ENCODE measurements at places on chromosomes 16 and 17.

DNA sequence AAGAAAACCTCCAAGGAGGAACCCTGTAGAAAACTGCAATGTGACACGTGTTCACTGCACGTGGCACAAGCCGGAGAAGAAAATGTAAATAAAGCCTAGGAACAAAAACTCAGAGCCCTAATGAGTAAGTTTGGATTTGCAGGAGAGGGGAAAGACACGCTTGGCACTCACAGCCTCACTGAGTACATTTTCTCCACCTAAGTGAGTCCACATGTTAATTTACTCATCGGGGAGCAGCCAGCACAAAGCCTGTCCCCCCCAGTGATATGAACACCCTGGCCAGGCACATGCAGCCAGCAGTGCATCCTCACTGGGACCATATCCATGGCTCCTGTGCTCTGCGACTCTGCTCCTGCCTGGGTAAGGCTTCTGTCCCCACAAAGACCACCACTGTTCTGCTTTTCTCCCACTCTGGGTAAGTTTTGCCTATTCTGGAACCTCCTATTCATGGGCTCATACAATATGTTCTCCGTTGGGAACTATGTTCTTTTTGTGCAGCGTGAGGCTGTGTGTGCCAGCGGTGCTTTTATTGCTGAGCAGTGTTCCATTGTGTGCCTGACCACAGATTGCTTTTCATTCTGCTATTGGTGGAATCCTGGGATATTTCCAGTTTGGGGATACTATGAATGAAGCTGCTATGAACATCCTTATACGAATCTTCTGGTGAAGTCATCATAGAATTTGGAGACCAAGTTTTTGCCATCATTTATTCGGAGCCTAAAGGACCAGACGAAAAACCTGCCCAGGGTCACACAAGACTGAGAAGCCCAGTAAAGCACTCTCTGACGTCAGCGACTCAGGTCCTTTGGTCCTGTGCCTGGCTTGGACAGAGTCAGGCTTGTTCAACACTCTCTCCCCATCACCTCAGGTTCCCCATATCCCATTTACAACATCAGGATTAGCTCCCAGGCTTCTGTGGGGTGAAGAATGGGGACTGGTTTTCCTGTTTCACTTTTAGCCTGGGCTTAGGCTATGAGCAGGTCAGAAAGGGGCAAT is 53.3 kb downstream of the RNF112 start:
- DNase-seq: no peak

- DNase-seq: no peak
These were observed 65.9 kb upstream of the SDK2 start for GRCh38 chr17:73710095-73710592.

GRCh38 chr16:75219838-75220237 is 1.1 kb downstream of the CTRB1 start:
- no peak for DNase-seq

DNA sequence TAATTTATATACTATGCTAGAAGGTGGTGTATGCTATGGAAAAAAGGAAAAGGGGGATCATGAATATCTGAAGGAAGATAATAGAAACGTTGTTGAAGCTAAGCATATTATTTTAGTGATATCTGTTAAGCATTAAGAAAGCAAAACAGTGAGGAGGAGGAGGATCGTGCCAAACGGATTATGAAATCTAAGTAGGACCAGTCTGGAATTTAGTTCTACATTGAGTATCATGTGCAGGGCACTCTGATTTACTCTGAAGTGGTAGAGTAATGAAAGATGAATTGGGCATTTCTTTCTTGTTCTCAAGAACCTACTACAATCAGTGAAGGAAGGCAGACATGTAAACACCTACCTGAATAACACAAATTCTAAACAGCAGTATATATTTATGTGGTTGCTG is 195.3 kb downstream of the CYB561 start:
- no peak for DNase-seq

DNA sequence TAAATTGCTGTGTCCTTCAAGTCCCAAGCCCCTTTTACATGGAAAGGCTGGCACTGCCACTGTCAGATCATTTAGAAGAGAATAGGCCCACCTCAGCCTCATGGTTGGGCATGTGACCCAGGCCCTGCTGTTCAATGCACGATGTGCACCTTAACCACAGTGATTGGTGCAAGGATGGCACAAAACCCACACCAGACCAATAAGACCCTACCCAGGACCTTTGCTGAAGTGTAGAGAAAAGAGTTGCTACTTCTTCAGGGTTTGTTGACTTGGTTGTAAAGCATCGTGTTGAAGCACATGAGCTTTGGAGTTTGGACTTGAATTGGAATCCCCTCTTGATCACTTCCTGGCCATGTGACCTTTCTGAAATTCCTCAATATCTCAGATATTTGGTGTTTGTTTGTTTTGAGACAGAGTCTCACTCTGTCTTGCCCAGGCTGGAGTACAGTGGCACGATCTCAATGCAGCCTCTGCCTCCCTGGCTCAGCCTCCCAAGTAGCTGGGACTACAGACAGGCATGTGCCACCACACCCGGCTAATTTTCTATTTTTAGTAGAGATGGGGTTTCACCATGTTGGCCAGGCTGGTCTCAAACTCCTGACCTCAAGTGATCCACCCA is 24.8 kb downstream of the DNAJA2 start:
- DNase-seq: no peak

GRCh38 chr16:628321-629061 is 2.3 kb upstream of the WFIKKN1 start:
- no peak for DNase-seq

DNA sequence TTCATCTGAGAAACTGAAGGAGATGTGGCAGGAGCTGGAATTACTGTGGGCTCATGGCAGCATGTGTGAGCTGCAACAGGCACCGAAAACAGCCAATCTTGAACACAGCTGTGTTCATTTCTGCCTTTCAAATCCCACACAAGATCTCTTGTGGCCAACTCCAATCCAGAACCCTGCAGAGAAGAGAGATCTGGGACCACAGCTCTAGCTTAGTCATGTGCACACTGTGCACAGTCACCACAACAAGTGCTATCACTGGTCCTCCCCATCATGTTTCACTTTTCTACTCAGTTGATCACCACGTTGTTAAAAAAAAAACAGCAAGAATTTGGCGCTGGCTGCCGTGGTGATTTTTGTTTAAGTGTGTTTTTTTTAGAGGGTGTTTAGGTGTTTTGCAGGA is 254.5 kb upstream of the ELAC2 start:
- DNase-seq: no peak

- no peak for DNase-seq
These were observed 19.1 kb upstream of the SP6 start for GRCh38 chr17:47870056-47870455.

GRCh38 chr17:76014100-76014924 is 12.8 kb downstream of the EVPL start:
- DNase-seq: peak; percentile 53

DNA sequence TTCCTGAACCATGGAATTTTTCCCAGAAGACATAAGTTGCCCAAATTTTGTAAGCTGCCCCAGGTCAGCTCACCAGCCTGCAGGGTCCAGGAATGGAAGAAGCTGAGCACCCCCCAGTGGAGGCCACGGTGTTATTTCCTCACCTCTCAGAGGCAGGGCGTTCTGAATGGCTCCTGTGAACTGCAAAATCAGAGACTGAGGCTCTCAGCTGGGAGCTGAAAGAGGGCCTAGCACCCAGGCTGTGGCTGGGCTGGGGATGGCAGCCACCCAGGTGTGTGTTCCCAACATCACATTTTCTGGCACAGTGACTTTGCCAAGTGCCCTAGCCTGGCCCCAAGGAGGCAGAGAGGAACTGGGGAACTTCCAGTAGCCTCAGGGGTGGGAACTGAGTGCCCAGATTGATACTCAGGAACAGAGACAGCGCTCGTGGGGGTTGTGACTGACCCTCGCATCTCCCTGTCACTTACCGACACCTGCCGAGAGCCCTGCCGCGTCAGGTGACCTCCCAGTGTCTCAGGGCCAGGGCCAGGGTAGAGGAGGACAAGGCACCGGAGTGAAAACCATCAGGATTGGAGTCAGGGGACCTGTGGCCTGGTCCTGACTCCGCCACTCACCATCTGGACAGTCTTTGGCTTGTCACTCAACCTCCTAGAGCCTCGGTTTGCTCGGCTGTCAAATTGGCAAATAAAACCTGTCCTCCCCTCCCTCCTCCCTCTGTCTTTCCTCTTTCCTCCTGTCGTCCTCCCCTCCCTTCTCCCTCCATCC is 11.3 kb downstream of the CACNG4 start:
- DNase-seq: no peak

DNA sequence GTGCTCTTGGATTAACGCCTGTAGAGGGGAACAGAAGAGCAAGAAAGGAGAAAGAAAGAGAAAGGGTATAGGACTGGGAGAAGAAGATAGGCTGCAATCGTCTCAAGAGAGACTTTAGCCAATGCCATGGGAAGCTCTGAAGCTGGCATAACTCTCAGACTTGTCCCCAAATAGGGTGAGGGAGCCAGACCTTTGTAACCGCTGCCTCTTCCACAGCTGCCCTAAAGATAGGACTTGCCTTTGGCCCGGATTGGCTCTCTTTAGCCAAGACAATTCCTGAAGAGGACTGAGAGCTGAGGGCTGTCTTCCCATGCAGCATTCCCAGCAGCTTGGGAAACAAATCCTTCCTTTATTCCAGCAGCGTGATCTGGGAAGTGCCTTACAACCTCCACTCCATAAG is 20.8 kb upstream of the MMD start:
- no peak for DNase-seq

DNA sequence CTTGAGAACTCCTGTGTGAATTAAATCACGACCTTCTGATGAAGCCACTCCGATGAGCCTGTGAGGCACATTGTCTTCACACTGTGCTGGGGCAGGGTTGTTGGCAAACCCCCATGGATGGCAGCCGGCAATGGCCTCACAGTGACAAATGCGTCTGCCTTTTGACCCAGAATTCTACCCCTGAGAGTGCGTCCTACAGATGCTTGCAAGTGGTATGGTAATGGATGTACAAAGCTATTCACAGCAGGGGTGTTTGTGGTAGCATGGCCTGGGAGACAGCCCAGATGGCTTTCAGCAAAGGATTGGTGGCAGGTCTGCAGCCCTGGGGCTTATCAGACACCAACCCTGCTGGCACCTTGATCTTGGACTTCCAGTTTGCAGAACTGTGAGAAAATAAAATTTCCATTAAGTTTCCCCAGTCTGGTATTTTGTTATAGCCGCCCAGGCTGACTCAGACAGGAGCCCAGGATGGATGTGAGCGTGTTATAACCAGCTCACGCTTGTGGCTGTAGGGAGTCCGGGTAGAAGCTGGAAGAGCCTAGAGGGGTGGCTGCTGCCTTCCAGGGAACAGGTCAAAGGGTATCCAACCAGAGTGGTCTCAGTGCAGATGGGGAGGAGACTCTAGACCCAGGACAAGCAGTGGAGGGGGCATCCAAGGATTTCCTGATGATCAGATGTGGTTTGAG is 10.1 kb downstream of the AFMID start:
- DNase-seq: no peak

DNA sequence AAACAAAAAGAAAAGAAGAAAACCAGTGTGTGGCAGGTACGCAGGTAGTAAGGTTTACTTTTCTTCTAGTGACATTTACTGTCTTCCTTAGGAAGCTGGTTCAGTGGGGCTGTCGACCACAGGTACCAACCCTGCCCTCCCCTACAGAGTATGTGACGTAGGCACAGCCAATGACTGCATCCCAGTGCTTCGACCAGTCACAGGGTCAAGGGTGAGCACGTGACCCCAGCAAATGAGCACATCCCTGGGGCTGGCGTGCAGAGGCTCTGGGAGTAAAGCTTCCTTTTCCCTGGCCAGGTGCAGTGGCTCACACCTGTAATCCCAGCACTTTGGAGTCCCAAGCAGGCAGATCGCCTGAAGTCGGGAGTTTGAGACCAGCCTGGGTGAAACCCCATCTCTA is 38.9 kb upstream of the PLCG2 start:
- DNase-seq: no peak

DNA sequence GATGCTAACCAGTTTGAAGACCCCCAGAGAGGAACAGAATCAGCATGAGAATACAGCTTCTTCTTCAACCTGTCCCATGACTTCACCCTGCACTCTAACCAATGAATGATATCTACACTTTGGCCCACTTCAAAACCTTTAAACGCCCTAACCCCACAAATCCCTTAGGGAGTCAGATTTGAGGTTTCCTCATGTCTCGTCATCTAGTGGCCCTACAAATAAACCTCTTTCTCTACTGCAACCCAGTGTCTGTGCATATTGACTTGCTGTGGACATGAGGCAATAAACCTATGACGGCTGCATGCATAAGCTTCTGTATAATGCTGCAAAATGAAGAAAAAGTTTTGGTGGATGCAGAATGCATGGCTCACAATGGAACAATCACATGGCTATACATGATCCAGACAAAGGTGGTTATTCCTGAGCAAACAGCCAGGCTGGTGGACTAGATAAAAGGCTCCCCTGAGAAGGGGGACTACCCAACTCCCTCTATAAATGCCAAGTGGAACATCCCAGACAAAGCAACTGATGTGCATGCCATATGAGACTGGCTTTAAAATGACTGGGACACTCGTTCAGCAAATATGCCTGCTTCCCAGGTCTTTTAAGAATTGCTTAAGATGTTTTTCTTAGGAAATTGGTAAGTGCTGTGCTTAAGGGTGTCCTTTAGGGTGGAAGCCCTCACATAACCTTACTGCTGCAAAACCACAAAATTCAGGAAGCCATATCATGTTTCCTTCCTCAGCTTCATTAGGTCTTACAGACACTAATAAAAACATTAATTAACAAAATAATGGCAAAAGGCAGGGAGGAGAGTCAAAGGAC is 12.2 kb downstream of the N4BP1 start:
- DNase-seq: no peak

DNA sequence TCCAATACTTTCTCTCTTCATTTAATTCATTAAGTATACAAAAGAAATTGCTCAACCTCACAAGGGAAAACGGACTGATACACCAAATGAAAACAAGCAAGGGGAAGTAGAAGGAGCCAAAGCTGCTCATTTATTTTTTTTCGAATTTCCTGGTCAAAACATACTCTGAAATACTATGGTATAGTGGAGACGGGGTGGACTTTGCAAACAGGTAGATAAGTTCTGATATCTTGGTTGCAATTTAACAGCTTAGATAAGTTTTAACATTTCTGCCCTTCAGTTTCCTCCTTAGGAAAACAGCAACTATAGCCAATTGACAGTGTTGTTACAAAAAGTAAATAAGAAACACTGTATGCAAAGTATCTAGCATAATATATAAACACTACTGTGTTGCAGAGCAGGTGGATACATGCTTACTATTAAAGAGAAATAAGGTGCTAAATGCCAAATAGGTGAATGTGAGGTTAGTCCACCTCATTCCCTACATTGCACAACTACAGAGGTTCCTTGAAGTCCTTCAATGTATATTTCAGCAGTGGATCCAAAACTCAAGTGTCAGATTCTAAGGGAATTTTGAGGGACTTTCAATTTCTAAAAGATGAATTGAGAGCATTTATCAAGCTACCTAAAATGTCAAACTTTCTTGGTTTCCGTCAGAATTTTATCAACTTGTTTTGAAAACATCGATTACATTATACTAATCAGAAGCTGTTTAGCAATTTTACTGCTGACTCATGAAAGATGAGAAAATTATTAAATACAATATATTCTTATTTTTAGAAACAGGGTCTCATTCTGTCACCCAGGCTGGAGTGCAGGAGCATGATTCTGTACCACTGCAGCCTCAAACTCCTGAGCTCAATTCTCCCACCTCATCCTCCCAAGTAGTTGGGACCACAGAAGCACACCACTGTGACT is 11.0 kb downstream of the CCDC47 start:
- DNase-seq: no peak
